ENCODE measurements at places on chromosomes 1 and 21.

DNA sequence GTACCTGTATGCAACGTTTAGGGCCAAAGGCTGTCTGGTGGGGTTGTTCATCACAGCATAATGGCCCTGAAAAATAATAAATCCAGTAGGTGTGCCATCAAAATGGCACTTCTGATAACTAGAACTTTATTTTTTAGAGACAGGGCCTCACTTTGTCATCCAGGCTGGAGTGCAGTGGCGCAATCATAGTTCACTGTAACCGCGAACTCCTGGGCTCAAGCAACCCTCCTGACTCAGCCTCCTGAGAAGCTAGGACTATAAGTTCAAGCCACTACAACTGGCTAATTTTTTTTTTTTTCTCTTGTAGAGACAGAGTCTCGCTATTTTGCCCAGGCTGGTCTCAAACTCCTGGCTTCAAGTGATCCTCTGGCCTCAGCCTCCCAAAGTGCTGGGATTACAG is 4.7 kb downstream of the SNAPIN start:
- DNase-seq, result no peak

- no peak for DNase-seq
Observed at GRCh38 chr1:27117733-27118439, 37.0 kb downstream of the SLC9A1 start.

DNA sequence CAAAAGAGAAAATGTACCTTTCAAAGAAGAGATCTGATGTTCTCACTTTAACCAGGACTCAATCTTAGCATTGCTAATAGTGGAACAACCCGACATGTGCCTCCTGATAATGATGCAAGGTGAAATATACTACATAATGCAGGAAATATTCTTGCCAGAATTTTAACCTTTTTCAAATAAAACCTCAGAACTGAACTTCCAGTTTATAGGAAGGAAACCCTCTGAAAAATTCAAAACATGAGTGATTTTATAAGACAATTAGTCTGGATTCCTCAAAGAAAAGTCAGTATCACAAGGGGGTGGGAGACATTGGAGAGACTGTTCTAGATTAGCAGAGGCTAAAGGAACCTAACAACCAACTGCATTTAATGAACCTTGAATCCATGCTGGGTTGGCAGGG is 18.1 kb downstream of the AHCYL1 start:
- no peak for DNase-seq

DNA sequence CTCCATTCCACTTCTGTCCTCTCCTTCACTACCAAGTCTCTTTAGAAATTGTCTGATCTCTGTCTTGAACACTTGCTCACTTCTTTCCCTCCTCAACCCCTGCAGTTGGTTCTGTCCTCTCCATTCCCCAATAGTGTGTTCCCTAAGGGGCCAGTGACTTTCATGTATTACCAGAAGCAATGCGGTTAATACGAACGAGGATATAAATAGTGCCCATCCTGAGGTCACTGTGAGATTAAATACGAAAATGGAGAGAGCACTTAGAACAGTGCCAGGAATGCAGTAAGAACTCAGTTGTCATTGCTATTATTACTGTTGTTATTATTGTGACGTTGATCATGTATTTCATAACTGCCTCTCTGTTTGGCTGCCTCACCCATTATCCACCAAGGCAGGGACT is 53.0 kb upstream of the ARTN start:
- no peak for DNase-seq

DNA sequence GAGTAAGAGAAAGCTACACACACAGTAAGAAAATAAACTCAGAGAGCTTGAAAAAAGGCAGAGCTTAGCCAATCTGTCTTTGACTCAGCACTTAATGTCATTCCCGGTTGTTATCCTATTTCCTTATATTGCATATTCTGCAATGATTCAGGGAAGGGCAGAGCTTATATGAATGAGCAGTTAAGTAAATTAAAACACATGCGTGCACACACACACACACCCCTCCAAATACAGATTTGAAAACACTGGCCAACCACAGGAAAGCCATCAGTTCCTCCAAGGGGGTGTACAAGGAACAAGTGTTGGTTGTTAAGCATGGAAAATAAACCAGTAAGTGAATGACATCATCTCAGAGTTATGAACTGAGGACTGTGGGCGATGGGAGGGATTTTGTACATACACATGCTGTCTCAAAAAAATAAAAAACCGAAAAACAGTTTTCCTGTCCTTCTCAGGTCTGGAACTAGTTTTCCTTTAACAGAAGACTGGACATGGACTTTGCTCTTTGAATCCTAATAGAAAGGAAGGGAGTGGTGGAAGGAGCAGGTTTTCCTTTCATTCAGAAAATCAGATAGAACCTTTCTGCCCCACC is 1.0 kb downstream of the IQGAP3 start:
- DNase-seq, result no peak

- DNase-seq, result no peak
Observed at GRCh38 chr1:2168535-2168934, 26.0 kb downstream of the FAAP20 start.

Measured in brain pericyte (primary cell).